GM12878 (cell line): ENCODE measurements at places on chromosomes 12 and 14.
A peak's percentile ranks its signal among the peaks of the same experiment; 100 is the strongest.

- H3K4me3 ChIP-seq, result no peak overlapping the region
- no peak for DNase-seq
- H3K4me1 ChIP-seq, result no peaks in the 10 kb centered on the region
- no peak overlapping the region for H3K27ac ChIP-seq
- no peaks in the 10 kb centered on the region for H3K36me3 ChIP-seq
Measured at GRCh38 chr12:91317306-91317705, 134.7 kb upstream of the DCN start.

DNA sequence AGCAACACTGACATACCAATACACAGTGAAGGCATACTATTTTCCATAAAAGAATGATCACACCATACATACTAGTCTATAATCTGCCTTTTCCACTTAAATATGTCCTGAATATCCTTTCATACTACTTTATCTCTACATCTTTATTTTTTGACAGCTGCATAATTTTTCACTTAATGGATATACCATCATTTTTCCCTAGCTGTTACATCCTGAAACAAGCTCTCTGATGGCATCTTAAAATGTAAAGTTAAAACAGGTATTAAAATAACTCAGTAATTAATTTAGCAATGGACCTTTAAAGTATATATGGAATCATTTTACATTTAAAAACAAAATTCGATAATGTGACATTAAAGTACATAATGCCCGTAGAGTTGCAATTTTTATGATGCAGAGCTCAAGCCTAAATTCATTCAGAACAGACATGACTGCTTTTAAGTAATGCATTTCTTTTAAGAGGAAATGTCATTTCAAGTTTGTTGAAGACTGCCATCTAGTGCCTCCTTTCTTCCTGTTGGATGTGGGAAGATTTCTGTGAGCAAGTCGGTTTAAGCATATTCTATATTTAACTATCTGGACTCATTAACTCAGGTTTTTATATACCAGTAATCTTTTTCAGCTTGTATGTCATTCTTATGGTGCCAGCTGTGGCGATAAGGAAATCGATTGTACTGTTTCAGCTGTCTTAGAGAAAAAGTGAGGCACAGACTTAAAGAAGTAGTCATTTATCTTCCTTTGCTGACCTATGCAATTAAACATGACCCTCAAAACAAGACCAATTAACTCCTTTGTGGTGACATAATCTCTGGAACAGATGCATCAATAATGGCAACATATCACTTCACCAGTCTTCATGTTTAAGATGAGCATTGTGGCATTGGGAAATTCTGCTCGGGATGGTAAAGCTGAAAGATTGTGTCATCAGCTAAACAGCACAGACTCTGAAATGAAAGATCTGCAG lies 20.3 kb downstream of the PRICKLE1 start:
- H3K4me1 ChIP-seq, result no peaks in the 10 kb centered on the region; the same call in 1 of the 2 replicates
- no peak overlapping the region for H3K4me3 ChIP-seq
- H3K27me3 ChIP-seq, result no peaks in the 10 kb centered on the region
- DNase-seq, result peak; percentile 38
- H3K27ac ChIP-seq, result no peak overlapping the region

- H3K4me1 ChIP-seq, result peaks cover 39% of the 10 kb centered on the region
- H3K36me3 ChIP-seq, result no peaks in the 10 kb centered on the region
- H3K27ac ChIP-seq, result no peak overlapping the region
Measured at GRCh38 chr14:93981316-93982229, 5.2 kb upstream of the ASB2 start.

DNA sequence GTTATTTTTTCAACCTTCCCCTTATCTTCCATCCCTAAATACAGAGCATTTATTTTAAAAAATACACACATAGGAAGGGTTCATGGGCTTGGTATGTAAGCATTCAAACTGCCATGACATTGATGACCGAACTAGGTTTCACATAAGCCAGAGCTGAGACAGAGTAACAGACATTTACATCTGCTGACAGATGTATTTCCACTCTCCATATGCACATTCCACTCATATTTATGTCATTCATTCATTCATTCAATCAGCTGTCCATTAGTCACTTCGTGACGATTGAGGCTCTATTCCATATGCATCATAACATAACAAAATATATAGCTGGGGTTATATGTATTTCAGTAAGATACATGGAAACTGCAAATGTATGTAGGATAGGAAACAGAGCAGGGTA lies 145.5 kb upstream of the OTX2 start:
- no peaks in the 10 kb centered on the region for H3K4me1 ChIP-seq
- no peak overlapping the region for H3K27ac ChIP-seq
- H3K4me3 ChIP-seq, result no peak overlapping the region
- DNase-seq, result no peak

DNA sequence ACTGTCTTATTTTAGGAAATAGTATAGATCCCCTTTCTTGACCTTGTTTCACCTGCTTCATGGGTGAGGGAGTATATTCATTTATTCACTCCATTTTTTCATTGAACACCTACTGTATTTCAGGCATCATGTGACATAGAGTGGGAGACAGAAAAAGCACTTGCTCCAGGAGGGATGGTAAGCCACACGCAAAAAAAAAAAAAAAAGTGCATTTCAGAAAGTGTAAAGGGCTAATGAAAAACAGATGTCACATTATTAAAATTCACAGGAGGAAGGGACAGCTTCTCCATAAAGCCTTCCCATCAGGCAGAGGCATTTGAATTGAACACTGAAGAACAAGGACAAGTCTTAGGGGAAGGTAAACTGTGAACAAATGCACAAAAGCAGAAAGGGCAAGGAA lies 7.5 kb downstream of the SLC8A3 start:
- no peaks in the 10 kb centered on the region for H3K36me3 ChIP-seq
- H3K4me1 ChIP-seq, result peaks cover 9% of the 10 kb centered on the region
- no peak for DNase-seq
- no peaks in the 10 kb centered on the region for H3K27me3 ChIP-seq

GRCh38 chr12:123757561-123757960 lies 4.5 kb upstream of the DNAH10 start:
- peaks cover 11% of the 10 kb centered on the region for H3K36me3 ChIP-seq
- H3K4me1 ChIP-seq, result peaks cover 6% of the 10 kb centered on the region
- no peak overlapping the region for H3K27ac ChIP-seq
- no peaks in the 10 kb centered on the region for H3K27me3 ChIP-seq
- no peak for DNase-seq

GRCh38 chr14:22650960-22651521 lies 6.9 kb upstream of the OR6J1 start:
- no peak overlapping the region for H3K4me3 ChIP-seq
- no peak overlapping the region for H3K27ac ChIP-seq
- DNase-seq, result peak; percentile 44
- no peaks in the 10 kb centered on the region for H3K27me3 ChIP-seq

GRCh38 chr12:75766263-75767160 lies 255.1 kb upstream of the KRR1 start:
- DNase-seq, result no peak
- no peaks in the 10 kb centered on the region for H3K4me1 ChIP-seq
- H3K36me3 ChIP-seq, result no peaks in the 10 kb centered on the region
